ENCODE measurements at places on chromosomes 2 and 18. TPM values are rescaled to one million over a fixed set of nuclear protein-coding genes. Genes with fewer than 3 reads are reported as not detected.
A peak's percentile ranks its signal among the peaks of the same experiment; 100 is the strongest.

GRCh38 chr18:37307181-37307580, 258.4 kb downstream of the CELF4 start:
- DNase-seq: no peak

DNA sequence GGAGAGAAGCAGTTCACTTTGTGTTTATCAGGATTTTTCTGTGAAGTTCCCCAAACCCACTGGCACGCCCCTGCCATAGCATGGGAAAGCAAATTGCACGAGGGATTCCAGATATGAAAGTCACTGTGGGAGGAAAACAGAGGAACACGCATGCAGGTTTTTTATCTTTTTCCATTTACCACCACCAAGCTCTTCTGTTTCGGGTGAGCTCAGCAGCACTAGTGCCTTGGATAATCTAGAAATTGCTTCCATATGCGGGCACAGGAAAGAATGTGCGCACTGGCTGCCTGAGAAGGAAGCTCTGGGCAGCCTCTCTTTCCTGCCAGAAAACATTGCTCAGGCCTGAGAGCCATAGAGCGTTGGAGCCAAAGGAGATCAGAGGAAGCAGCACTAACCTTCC, 65.9 kb upstream of the WIPF1 start:
- DNase-seq: no peak

DNA sequence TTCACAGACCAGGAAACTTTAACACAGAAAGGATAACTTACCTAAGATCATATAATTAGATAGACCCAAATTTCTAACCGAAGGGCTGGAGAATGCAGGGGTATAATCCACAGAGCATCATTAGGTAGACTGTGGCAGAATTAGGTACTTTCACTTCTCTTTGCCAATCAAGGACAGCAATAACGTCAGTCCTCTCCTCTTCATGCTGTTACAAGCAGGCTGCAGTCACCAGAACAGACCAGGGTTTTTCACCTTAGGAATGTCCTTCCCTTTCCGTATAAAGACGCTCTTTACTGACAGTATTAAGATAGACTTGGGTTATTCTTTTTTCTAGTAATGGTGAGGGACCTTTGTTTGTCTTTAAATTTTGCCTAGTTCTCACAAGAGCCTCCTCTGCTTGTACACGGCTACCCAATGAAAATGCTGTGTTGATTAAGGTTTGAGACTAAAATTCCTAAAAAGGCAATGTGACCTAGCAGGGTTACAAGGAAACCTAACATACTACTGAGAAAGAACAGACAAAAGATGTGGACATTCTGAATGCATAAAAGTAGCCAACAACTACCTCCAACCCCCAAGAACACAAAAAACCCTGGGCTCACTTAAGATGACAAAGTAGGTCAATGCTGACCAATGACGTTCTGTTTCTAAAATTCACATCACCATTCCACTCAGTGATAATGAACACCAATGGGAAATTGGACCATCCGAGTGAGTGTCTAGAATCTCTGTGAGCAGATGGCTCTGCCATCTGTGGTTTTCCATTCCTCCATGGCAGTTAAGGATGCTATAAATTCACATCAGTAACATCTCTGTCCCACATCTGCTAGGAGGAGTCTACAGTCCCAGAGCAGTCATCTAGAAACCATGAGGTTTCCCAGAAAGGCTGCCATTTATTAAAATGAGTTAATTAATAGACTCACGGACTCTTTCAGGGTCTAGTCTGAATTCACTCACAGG, 2.1 kb downstream of the PDIA6 start:
- DNase-seq: peak; percentile 73

DNA sequence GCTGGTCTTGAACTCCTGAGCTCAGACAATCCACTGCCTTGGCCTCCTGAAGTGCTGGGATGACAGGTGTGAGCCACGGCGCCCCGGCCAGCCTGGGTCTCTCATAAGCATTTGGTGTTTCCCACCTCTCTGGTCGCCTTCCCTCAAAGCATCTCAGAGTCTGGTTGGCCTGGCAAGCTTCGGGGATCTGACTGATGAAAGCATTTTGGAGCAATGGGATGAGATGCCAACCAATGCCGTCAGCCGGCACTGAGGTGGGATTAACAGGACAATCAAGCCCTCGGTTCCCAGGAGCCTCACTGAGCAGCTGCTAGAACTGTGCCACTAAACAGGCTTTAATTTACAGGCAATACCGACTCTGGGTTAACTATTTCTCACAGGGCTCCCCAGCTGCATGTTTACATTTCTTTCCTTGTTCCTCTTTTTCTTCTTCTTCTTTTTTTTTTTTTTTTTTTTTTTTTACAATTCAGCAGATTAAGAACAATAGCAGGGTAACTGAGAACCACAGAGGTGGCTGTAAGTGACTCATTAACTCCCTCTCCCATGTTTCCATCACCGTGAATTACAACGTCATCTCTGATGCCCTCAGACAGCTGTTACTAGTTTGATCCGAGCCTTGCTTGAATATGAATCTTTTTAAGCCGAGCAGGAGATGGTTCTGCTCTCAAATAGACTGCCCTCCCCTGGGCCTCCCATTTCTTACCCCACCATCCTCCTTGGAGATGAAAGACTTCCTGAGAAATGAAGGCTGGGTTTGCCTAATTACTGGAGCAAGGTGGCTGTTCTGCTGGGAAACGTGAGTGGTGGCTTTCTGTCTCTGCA, 37.9 kb downstream of the ODC1 start:
- DNase-seq: peak; percentile 91

DNA sequence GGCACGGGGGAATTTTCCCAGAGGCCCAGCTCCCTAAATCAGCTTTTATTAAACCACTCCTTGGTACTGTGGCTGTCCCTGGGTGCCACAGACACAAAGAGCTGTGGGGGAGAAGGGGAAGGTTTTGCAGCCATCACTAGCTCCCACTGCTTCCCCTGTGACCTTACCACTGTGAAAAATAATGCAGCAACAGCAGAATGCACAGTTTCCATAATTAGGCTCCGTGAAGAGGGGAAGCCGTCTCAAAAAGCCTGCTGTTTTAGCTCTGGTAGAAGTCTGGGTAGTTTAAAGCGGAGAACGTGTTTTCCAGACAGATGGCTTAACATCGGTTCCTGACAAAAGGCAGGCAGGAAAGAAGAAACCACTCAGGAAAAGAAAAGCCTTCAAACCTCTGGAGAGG, 27.5 kb upstream of the CAB39 start:
- DNase-seq: no peak

GRCh38 chr18:64380117-64380516, 231.2 kb upstream of the LINC00305 start:
- no peak for DNase-seq

DNA sequence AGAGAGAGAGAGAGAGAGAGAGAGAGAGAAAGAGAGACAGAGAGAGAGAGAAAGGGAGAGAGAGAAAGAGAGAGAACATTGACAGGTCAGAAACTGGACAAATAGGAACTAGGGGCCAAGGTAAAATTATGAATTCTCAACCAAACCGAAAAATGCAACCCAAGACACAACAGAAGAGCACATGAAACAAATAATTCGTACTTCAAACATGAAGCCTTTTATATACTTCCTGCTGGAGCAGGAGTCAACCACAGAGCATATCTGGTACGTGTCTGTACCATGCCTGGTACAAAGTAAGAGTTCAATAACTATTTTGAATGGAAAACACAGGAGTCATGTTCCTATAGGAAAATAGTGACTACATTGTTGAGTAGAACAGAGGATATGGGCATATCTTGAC, 6.5 kb upstream of the VPS54 start:
- no peak for DNase-seq

DNA sequence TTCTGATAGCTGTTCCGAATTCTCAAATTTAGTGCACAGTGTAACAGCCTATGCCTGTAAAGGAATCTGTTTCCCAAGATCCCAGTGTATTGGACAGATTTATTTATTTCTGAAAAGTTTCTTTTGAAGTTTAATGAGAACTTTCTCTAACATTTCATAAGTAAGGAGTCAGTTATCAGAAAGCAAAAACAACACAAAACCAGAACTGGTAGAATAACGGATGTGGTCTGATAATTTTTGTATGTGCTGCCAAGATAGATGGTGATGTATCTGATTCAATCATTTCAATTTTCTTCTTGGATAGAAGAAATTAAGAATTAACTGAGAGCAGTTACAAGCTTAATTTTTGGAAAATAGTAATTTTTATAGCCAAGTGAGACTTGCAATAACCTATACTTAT, 374.3 kb downstream of the SOCS6 start:
- DNase-seq: no peak

- DNase-seq: peak; percentile 22
Observed at GRCh38 chr2:72325592-72326422, 178.1 kb upstream of the CYP26B1 start.

DNA sequence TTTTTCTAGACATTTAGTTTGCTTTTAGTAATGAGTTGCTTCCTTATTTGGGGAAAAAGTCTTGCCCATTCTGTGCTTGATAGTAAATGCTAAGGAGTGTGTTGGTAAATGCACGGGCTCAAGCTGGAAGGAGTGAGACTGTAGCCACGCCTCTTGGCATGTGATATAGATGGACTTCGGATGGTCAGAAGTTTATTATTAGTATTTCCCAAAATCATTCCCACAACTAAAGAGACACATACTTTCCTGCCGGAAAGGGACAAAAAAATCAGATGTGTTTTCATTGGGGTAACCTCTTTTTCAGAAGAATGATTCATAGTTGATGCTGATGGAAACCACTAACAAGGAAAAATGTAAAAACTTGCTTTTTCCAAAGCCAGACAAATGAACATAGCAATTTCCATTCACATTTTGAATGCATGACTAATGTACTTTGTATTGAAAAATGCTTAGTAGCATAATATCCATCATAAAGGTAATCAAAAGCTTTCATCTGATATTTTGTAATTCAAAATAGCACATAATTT, 133.2 kb downstream of the ZNF532 start:
- peak; percentile 76 for DNase-seq

RAPGEF4 gene
- 1.5 TPM for total RNA-seq

LINC00305 gene
- not detected for total RNA-seq

FZD7 gene
- total RNA-seq: 22.7 TPM

CNDP1 gene
- total RNA-seq: not detected

Data from myocyte (in vitro differentiated cells).